ENCODE measurements at places on chromosomes 12 and 14.

DNA sequence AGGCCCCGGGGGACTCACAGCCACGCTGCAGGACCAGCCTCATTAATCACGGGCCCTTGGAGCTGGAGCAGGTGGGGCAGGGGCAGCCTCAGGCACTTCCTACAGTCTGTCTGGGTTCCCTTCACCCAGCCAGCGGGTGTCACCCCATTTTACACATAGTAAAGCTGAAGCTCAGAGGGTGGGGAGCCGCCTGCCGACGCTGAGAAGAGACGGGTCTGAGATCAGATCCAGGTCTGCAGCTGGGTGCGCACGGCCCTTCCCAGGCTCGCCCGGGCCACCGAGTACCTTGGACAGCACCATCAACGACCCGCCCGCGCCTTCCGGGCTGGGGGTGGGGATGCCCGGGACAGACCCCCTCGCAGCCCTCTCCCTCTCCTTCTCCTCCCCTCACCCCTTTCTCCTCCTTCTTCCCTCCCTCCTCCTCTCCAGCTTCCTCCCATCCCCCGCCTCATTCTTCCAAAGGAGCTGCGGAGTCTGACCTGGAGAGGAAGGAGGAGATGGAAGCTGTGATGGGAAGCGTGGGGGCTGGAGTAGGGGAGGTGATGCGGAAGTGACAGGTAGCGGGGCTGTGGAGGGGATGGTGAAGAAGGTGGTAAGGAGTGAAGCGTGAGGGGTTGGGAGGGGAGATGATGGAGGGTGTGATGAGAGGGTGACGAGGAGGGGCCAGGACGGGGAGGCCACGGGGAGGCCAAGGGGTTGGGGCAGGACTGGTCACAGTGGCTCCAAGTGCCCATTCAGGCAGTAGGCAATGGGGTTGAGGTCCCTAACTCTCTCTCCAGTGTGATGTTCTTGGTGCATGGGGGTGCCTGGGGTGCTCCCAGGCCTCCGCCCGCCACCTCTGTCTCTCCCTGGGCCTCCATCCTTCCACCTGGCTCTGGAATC is 8.8 kb downstream of the DTX1 start:
- DNase-seq = no peak

DNA sequence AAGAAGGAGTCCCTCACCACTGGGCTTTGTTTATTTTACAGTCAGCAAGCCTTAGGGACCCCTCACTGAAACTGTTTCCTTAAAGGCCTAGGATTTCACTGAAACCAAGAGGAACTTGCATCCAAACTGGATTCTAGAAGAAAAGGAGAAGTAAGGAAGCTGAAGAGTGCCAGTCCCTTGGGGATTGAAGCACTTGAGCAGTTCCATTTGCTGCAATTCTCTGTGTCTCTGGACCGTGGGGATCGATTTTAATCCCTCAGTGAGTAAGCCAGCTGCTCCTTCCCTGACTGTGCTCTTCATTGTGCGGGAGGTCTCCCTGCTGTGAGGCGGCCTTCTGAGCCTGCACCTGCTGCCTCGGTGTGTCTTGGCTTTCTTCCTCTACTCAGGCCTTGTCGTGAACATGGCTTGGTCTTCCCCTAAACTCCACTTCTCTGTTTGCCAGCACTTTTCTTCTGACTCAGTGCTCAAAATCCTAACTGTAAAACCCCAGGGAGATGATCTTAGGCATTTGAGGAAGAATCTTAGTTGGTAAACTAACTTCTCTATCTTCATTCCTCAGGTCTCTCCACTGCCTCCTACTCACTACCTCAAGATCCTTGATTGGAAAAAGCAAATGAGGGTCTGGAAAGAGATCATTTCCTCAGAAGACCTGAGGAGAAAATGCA is 132.6 kb downstream of the SLC38A6 start:
- DNase-seq = no peak

DNA sequence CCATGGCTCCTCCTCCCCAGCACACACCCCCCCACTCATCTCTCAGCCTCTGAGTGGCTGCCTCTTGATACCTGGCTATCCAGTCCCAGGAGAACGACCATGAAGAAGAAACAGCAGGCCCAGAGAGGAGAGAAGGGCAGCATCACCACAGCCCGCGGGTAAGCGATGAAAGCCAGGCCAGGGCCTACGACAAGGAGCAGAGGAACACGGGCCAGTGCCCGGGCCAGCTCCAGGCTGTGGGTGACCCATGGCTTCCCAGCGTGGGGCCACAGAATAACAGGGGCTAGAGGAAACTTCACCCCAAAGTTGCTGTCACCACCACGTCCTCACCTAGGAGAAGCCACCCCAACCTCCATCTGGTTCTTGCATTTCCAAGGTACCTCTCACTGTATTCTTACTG is 10.4 kb upstream of the SLC6A12 start:
- DNase-seq = no peak

DNA sequence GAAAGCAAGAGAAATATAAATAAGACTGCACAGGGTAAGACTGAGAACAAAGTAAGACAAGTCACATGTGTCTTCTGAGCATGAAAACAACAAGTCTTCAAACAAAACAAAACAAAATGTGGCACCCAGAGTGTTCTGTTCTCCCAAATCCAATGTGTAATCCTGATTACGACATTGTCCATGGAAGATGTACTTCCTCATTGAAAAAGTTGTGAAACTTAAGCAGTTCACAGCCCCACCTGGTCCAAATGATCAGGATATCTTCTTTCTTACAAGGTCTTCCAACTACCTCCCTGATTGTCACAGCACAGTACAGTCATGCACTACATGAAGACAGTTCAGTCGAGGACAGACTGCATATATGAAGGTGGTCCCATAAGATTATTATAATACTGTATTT is 23.3 kb upstream of the NEK9 start:
- no peak for DNase-seq

GRCh38 chr14:60133487-60133886 is 31.7 kb downstream of the DHRS7 start:
- no peak for DNase-seq

- no peak for DNase-seq
Observed at GRCh38 chr12:89943463-89943862, 234.8 kb upstream of the ATP2B1 start.
